ENCODE measurements at places on chromosomes 7 and 10. TPM values are rescaled to one million over a fixed set of nuclear protein-coding genes. Genes with fewer than 3 reads are reported as not detected.
A peak's percentile ranks its signal among the peaks of the same experiment; 100 is the strongest.

- DNase-seq: no peak
- H3K36me3 ChIP-seq: no peaks in the 10 kb centered on the region
- H3K4me1 ChIP-seq: no peaks in the 10 kb centered on the region
- H3K27me3 ChIP-seq: no peaks in the 10 kb centered on the region
- no peak overlapping the region for H3K4me3 ChIP-seq
These were observed 102.2 kb upstream of the CTTNBP2 start for GRCh38 chr7:117975476-117975875.

DNA sequence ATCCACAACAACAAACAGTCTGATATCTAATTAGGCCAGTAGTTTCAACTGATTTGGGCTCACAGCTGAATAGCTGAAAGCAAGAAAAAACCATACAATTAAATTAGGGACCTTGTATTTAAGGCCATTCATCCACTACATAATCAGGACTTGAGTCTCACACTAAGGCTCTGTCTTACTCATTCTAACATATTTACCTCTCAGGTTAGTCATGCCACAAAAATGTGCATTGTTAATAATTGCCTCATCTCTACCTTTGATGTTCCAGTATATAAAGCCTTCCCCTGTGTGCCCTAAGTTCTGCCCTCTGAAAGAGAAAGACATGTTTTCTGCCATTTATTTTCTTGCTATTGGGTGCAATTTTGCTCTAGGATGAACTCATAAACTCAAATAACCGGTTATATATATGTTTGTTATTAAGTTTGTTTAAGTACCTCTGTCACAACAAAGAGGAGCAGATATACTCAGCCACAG is 5.3 kb upstream of the C1GALT1 start:
- H3K27me3 ChIP-seq: no peaks in the 10 kb centered on the region
- H3K4me1 ChIP-seq: no peaks in the 10 kb centered on the region
- DNase-seq: no peak
- no peak overlapping the region for H3K4me3 ChIP-seq
- H3K36me3 ChIP-seq: no peaks in the 10 kb centered on the region
- H3K27ac ChIP-seq: no peak overlapping the region

Gene CYP3A7
- 0.65 TPM for total RNA-seq

- no peak overlapping the region for H3K4me3 ChIP-seq
- no peak for DNase-seq
- H3K4me1 ChIP-seq: no peaks in the 10 kb centered on the region
- H3K27ac ChIP-seq: no peak overlapping the region
- H3K27me3 ChIP-seq: no peaks in the 10 kb centered on the region
These were observed 352.0 kb upstream of the AKR1E2 start for GRCh38 chr10:4473977-4474376.

Gene HOXA4
- 3.9 TPM for total RNA-seq

Gene IL6
- 2.2 TPM for total RNA-seq

Gene CALHM3
- not detected for total RNA-seq

GRCh38 chr10:76033457-76034196 is 602.2 kb downstream of the LRMDA start:
- H3K27ac ChIP-seq: no peak overlapping the region
- H3K4me3 ChIP-seq: no peak overlapping the region
- no peak for DNase-seq

DNA sequence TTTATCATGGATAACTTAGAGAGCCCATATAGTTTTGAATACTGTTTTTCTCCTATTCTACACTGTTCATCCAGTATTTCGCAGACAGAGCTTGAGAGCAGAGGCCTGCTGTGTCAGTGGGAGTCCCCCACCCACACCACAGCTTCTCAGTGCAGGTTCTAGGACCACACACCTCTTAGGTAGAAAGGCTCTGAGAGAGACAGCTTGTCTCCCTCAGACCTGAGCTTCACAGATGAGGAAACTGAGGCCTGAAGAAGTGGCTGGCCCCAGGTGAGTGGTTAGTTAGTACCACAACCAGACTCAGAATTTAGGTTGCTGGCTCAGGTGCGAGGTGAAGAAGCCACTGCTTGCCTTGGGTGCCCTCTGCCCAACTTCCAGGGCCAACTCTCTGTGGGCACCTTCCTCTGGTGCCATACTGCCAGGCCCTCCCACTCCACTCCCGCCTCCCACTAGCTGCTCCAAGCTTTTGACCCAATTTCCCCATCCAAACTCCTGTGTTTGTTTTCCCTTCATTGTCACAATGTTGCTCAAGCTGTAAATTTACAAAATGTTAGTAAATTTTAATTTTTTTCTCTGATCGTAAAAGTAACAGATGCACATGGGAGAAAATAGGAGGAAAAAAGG is 7.6 kb upstream of the HILPDA start:
- no peaks in the 10 kb centered on the region for H3K27me3 ChIP-seq
- H3K36me3 ChIP-seq: no peaks in the 10 kb centered on the region
- H3K4me3 ChIP-seq: no peak overlapping the region
- no peaks in the 10 kb centered on the region for H3K4me1 ChIP-seq

DNA sequence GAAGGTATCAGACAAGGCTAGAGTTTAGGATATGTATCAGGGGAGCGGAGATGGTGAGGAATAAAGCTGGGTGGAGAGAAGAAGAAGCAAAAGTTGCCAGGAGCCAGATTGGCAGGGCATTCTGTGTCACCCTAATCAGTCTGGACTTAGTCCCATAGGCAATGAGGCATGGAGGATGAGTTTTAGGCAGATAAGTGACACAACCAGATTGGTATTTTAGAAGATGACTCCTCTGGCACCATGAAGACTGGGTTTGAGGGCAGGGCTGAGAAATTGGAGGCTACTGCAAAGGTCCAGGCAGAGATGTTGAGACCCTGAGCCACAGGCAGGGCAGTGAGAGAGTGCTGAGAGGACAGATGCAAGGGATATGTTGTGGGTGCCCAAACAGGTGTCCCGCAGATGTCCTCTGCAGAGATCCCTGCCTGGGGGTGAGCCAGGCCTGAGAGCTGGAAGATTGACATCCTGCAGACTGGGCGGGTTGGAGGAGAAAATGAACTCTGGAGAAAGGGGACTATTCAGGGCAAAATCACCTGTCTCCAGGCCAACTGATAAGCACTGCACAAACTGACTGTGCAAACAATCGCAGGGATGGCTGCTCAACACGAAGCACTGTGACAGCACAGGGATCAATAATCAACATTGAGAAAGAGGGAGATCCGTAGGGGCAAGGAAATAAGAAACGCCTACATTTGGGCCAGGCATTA is 11.9 kb upstream of the HABP2 start:
- H3K4me1 ChIP-seq: no peaks in the 10 kb centered on the region
- H3K4me3 ChIP-seq: no peak overlapping the region
- no peaks in the 10 kb centered on the region for H3K27me3 ChIP-seq
- H3K27ac ChIP-seq: no peak overlapping the region
- H3K36me3 ChIP-seq: no peaks in the 10 kb centered on the region
- DNase-seq: no peak

Gene TRPV6
- total RNA-seq: not detected

DNA sequence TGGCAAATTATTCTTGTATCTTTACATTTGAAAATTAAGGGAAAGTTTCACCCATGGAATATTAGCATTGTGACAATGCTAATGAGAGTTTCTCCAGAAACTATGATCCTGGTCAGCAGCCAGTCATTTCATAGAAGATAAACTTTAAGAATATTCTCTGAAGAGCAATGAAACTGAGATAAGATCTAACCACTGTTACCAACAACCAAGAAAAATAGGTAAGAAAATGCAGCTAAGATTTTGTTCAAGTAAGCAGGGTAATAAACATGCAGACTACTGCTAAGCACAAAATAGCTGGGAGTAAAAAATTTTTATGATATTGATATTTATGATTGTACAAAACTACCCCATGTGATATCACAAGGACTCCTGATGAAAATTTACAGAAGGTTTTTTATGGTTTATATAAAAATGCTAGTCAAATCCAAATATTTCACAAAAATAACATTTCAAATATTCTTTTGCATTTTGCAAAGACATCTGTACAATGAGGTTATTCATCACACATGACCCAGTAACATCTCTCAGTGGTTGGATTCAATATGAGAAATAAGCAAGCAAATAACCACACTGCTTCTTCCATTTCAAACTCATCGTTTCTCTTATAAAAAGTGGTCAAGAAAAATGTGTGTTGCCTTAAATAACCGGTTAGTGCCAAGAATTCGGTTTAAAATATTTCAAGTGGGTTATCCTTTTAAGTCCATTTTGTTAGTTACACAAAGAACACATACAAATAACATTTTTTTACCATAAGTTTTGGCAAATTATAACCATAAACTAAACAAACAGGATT is 251.6 kb downstream of the DIP2C start:
- H3K27ac ChIP-seq: no peak overlapping the region
- no peaks in the 10 kb centered on the region for H3K27me3 ChIP-seq
- DNase-seq: no peak
- H3K36me3 ChIP-seq: no peaks in the 10 kb centered on the region

Gene TAF5
- total RNA-seq: 6.4 TPM

Gene ACHE
- total RNA-seq: 1.2 TPM

DNA sequence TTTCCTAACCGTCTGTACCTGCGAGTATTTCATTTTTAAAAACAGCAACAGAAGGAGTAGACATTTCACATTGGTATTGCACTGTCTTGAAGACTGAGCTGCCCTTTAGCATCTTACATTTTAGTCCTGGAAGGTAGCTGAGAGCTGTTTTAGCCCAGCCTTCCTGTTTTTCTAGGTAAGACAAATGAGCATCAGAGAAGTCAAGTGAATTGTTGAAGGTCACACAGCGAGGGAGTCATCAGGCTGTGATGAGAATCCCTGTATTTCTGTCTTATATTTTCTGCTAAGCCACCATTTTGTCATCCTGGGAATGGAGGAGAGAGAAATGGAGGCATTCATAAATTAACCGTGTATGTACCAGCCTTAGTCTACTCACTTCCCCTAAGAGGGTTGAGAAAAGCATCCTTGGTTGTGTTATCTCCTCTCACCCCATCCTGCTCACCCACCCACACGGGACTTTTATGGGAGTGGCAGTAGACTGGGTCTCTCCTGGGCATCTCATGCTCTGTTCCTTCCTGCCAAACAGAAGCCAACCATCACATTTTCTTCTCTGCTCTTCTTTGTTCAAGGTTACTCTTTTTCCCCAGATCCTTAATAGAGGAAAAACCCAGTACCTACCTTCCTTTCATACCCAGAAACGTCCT is 8.5 kb downstream of the RBM20 start:
- no peak overlapping the region for H3K27ac ChIP-seq
- no peak for DNase-seq
- H3K4me3 ChIP-seq: no peak overlapping the region

DNA sequence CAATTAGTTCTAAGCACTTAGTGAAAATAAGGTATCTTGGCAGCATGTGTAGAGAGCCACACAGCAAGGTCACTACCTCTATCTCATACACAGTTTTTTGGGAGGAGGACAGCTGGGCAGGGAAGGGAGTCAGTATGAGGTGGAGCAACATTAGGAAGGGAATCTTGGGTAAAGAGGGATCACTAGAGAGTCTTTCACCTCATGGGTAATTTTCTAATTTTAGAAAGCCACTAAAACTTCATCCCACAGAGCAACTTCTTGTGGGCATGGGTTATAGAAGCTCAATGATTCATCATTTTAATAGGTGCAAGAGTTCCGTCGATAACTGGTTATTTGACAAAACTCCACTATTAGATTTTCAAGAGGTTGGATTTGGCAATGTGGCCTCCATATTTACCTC is 2.5 kb downstream of the NRAP start:
- DNase-seq: no peak
- H3K27ac ChIP-seq: no peak overlapping the region
- H3K36me3 ChIP-seq: no peaks in the 10 kb centered on the region
- no peak overlapping the region for H3K4me3 ChIP-seq
- H3K4me1 ChIP-seq: no peaks in the 10 kb centered on the region
- H3K27me3 ChIP-seq: peaks cover 5% of the 10 kb centered on the region

GRCh38 chr10:28130267-28130666 is 131.4 kb upstream of the ODAD2 start:
- no peak overlapping the region for H3K27ac ChIP-seq
- H3K36me3 ChIP-seq: no peaks in the 10 kb centered on the region
- no peak overlapping the region for H3K4me3 ChIP-seq
- no peak for DNase-seq
- H3K27me3 ChIP-seq: no peaks in the 10 kb centered on the region

Gene TFPI2
- total RNA-seq: 44.7 TPM

DNA sequence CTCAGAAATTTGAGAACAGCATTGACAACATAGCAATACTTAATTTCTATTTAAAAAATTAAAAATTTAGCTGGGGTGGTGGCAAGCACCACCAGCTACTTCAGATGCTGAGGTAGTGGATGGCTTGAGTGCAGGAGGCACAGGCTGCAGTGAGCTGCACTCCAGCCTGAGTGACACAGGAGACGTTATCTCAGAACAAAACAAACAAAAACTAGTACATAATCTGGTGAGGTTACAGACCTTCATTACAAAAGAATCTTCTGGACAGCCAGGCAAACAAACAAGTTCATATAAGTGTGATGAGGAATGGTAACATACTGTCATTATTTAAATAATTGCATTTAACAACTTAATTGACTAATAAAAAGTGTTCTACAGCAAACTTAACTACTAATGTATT is 77.0 kb upstream of the OIT3 start:
- no peak overlapping the region for H3K27ac ChIP-seq
- DNase-seq: no peak
- no peak overlapping the region for H3K4me3 ChIP-seq
- H3K36me3 ChIP-seq: no peaks in the 10 kb centered on the region

Gene CRYGN
- not detected for total RNA-seq

DNA sequence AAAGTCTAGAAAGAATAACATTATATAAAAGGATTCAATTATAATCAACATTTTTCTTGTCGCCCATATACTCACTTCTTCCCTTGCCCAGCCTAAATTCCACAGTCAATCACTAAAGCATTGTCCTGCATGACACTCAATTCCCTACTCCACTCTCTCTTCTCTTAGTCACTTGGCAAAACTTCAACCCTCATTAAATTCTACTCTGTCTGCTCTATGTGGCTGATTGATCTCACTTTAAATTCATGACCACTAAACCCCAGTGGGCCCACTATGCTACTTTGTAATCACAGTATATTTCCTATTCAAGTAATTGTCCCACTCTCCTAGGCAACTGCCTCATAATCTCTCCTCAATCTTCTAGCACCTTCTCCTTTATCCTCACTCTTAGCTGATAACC is 54.1 kb downstream of the MTERF1 start:
- no peaks in the 10 kb centered on the region for H3K4me1 ChIP-seq
- no peak overlapping the region for H3K27ac ChIP-seq
- H3K27me3 ChIP-seq: no peaks in the 10 kb centered on the region
- H3K36me3 ChIP-seq: no peaks in the 10 kb centered on the region
- H3K4me3 ChIP-seq: no peak overlapping the region

GRCh38 chr7:80563561-80564327 is 51.9 kb upstream of the GNAT3 start:
- DNase-seq: no peak
- H3K4me3 ChIP-seq: no peak overlapping the region
- peak overlapping the region; percentile 40 for H3K27ac ChIP-seq
- H3K36me3 ChIP-seq: no peaks in the 10 kb centered on the region
- H3K27me3 ChIP-seq: no peaks in the 10 kb centered on the region
- H3K4me1 ChIP-seq: peaks cover 11% of the 10 kb centered on the region
